ENCODE measurements at places on chromosomes 2 and 18. TPM values are rescaled to one million over a fixed set of nuclear protein-coding genes. Genes with fewer than 3 reads are reported as not detected.

DYNAP gene
- not detected for polyA plus RNA-seq

RNU2-63P gene
- 0.81 TPM for polyA plus RNA-seq

DNA sequence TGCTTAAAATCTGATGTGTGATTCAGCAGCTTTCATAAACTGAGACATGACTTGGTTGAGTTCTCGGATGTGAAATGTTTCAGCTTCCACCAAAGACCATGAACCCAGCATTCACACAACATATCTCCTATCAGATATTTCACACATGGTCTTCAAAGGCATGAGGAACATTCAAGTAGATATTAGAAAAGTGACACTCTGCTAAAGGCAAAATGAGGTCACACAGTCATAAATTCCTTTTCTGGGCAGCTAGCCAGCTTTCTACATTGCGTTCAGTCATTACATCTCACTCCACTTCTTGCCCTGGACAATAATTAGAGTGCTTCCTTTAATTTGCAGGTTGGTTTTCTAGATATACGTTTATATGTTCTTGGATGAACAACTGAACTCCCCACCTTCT, 96.7 kb downstream of the GAREM1 start:
- peak; percentile 49 for DNase-seq

GRCh38 chr18:32804134-32804888, 31.5 kb upstream of the KLHL14 start:
- no peak for DNase-seq

DNA sequence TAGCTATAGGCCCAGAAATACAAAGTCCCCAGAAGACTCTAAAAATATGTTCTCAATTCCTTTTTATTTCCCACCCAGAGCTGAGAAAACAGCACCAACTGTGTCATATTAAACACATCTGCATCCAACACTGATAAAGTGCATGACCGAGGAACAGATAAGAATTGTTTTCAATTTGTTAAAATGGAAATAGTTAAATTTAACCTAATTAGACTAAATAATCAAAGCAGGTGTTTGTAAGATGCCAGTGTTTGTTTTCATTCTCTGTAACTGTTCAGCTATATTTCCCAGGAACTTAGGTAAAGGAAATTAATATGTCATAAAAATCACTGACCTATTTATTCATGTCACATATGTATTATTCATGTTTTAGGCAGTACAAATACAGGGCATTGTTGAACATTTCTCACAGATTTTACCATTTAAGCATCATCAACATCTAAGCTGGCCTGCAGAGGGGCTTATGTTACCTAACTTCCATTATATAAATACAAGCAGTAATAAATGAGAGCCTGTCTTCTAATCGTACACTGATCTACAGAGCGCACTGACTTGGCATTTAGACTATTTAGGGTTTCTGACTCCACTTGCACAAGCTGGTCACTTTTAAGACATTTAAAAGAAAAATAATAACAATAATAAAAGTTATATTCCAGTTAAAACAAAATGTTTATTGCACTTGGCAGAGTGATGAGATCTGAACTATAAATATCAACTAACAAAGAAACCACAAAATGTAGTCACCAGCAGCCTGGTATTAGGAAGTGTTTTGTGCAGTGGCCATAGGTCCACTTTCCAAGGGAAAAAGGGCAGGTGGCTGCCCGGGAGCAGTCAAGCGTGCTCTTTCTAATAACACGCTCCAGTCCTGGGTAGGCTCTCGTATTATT, 86.6 kb upstream of the ZFP36L2 start:
- DNase-seq, result no peak

- DNase-seq, result no peak
These were observed 29.8 kb downstream of the PCBP1 start for GRCh38 chr2:70116936-70117552.
